ENCODE measurements at places on chromosomes 12 and 14.

- H3K4me1 ChIP-seq: peaks cover 17% of the 10 kb centered on the region
- H3K36me3 ChIP-seq: no peaks in the 10 kb centered on the region
- no peak overlapping the region for H3K4me3 ChIP-seq
- H3K27ac ChIP-seq: no peak overlapping the region
- no peaks in the 10 kb centered on the region for H3K27me3 ChIP-seq
- DNase-seq: no peak
These were observed 231.2 kb downstream of the AKAP6 start for GRCh38 chr14:32560209-32560857.

- H3K27me3 ChIP-seq: no peaks in the 10 kb centered on the region
- H3K27ac ChIP-seq: no peak overlapping the region
- no peaks in the 10 kb centered on the region for H3K4me1 ChIP-seq
- peaks cover 4% of the 10 kb centered on the region for H3K36me3 ChIP-seq
- DNase-seq: no peak
- no peak overlapping the region for H3K4me3 ChIP-seq
These were observed 345.5 kb upstream of the PRICKLE1 start for GRCh38 chr12:42935090-42935489.

- no peaks in the 10 kb centered on the region for H3K36me3 ChIP-seq
- H3K27me3 ChIP-seq: no peaks in the 10 kb centered on the region
- DNase-seq: no peak
These were observed 23.5 kb upstream of the NOVA1 start for GRCh38 chr14:26621364-26621763.

DNA sequence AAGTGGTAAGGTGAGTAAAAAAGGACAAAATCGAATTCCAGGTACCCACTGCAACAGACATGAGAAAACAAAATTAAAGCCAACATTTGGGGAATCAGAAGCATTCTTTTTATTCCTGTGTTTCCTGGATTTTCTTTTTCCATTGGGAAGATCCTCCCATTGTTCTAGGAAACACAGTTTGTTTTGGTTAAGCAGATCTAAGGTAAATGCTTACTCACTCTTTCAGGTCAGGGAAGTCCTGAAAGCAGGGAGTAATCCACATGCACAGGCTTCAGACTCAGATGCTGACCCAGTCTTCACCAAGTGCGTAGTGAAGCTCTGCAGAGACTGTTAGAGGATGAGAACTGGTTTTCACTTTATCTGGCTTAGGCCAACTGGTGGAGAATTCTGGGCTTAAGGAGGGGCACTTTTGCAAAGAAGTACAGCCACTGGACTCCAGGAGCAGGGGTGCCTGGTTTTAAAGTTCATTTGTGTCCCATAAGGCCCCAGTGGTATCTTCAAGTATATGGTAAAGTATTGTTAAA, 57.7 kb downstream of the RPAP3 start:
- H3K27ac ChIP-seq: no peak overlapping the region
- H3K27me3 ChIP-seq: no peaks in the 10 kb centered on the region
- DNase-seq: no peak
- H3K36me3 ChIP-seq: peaks cover 41% of the 10 kb centered on the region

DNA sequence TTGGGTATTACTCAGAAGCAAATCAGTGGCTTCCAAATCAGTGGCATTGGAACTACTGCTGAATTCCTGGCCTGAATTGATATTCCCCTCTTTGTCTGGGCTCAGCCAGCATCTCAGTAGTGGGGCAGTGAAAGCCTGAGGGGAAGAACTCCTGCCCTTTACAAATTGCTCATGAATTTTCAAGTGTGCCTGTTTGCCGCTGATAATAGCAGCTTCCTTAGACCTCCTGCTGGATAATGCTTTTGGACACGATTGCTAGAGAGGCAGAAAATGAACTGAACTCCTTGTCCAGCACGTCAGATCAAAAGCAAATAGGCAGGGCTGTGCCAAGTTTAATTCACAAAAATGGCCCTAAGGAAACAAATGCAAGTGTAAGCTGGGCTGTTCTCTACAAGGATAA, 91.3 kb upstream of the GZMB start:
- no peak for DNase-seq
- peaks cover 21% of the 10 kb centered on the region for H3K27me3 ChIP-seq
- no peaks in the 10 kb centered on the region for H3K36me3 ChIP-seq
- H3K4me3 ChIP-seq: no peak overlapping the region
- no peak overlapping the region for H3K27ac ChIP-seq

- no peaks in the 10 kb centered on the region for H3K27me3 ChIP-seq
- no peak overlapping the region for H3K4me3 ChIP-seq
- no peak overlapping the region for H3K27ac ChIP-seq
- no peak for DNase-seq
These were observed 9.7 kb downstream of the PDE6H start for GRCh38 chr12:14982562-14982961.

DNA sequence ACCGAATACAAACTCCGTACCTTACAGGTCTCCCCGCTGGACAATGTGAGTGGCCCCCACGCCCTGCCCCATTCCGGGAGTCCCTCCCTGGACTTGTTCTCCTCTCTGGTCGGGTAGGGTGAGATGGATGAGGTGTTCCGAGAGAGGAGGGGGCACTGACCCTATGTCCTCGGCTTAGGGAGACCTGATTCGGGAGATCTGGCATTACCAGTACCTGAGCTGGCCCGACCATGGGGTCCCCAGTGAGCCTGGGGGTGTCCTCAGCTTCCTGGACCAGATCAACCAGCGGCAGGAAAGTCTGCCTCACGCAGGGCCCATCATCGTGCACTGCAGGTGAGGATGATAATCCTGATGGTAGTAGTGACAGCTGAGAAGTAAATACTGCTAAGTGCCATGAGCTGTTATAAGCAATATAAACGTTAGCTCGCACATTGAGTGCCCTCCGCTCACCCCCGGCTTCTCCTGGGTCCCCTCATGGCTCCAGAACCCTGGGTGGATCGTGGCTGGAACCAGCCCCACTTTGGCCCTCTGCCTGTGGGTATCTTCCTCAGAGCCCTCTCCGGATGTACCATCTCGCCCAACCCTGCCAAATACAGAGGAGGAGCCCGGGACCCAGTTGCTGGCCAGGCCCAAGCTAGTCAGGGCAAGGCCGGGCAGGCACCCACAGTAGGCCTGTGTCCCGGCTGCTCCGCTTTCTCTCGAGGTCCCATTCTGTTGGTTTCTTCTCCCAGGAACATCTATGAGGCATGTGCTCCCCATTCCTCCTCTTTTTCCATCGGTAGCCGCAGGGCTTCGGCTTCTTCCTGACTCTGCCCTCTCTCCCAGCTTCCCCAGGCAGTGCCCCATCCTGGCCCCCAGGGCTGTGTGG, 6.8 kb downstream of the PTPN6 start:
- H3K36me3 ChIP-seq: no peaks in the 10 kb centered on the region
- no peak for DNase-seq
